ENCODE measurements at places on chromosomes 4 and X.

DNA sequence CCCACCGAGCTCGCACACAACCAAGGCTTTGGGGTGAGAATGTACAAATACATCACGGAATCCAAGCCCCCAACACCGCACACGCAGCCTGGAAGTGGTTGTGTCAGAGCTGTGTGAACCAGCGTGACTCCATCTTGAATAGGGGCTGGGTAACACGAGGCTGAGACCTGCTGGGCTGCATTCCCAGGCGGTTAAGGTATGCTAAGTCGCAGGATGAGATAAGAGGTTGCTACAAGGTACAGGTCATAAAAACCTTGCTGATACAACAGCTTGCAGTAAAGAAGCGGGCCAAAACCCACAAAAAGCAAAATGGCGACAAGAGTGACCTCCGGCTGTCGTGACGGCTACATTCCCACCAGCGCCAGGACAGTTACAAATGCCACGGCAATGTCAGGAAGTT, 258.4 kb downstream of the DHRSX start:
- ATAC-seq = no peak

GRCh38 chrX:80486299-80486698, 66.1 kb downstream of the TENT5D start:
- ATAC-seq = no peak

DNA sequence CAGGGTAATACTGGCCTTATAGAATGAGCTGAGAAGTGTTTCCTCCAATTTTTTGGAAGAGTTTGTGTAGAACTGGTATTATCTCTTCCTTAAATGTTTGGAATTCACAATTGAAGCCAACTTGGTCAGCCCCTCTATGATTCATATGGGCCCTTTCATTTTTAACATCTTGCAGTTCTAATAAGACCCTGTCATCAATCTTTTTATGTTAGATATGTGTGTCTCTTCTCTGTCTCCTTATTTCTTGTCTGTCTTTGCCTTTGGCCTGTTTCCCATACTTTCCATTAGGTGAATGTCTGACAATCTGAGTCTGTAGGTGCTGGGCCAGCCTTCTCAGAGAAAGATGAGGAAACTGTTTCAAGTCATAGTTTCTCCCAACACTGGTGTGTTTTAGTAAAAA, 88.7 kb downstream of the SLC16A2 start:
- no peak for ATAC-seq

DNA sequence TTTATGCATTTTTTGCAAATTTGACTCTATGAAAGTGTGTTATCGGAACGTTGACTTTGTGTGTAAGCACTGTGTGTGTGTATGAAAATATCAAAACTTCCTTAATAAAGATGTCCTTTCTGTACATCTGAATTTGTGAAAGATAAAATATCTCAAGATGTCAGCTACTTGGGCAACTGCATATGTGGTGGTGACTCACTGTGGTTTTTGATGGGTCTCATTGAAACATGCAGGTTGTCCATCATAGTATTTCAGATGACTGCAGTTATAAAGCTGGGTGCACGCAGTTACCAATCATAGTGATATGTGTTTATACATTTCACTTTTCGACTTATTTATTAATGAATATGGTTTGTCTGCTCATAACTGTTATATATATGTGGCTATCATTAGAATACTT, 19.7 kb upstream of the BBS12 start:
- no peak for ATAC-seq

- no peak for ATAC-seq
These were observed 94.6 kb downstream of the COX18 start for GRCh38 chr4:72974694-72975487.

- ATAC-seq = no peak
These were observed 298.7 kb upstream of the EMCN start for GRCh38 chr4:100816436-100817045.

DNA sequence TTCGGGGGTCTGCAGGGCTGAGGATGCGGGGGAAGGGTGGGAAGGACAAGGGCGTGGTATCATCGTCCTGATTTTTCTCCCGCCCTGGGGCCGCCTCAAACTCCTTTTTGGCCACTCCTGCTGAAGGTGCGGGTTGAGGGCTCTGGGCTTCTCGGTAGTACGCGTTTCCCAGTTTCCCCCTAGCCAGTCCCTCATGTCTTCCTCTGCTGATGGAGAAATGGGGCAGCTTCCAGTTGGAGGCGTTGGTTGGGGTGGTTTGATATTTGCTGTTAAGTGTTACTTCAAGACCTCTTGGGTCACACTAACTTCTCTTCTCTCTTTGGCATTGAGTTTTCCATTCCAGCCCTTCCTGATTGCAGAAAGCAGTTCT, 482 bp downstream of the GSTCD start:
- peak; percentile 49 for ATAC-seq

GRCh38 chrX:50002067-50002714, 79.8 kb downstream of the CLCN5 start:
- ATAC-seq = no peak

DNA sequence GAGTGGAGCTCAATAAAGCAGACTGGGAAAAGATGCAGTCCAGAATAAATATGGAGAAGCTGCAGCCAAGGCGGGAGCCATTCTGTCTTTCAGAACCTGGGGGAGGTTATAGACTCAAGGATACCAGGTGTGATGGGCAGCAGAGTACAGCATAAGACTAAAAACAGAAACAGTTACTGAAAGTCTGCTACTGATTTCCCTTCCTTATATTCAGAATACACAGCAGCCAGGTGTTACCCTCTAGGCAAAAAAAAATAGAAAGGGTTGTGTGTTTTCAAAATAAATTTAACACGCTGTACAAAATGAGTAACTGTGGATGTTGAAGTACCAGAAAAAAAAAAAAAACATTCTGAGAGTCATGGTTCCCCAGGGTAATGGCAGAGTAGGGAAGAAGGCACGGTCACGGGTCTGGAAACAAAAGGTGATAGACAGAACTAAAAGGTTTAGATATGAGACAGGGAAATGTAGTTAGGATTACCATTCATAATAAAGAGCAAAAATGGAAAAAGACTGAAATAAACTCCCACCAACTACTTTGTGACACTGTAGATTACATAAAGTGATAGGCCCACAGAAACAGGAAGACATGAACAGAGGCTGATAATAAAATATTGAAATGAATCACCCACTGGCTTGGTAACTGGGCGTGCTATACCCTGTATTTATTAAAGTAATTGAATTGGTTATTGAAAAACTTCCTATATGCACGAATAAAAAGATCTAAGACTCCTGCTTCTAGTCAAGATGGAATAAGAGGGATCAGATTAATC, 10.8 kb upstream of the HHIP start:
- ATAC-seq = peak; percentile 39

DNA sequence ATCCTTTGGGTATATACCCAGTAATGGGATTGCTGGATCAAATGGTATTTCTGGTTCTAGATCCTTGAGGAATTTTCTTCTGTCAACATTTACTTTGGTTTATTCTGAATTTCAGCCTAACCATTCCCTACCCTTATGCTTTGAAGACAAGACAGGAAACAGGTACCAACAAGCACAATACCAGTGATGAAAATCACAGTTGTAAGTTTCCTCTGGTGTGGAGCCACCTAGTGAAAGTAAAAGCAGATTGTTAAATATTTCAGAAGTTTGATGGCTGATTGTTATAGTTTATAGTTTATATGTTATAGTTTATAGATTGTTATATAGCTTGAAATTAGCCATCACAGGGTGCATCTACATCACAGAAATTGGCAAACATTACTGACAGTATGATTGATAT, 104.5 kb upstream of the AGA start:
- no peak for ATAC-seq

GRCh38 chrX:115988825-115989224, 181.7 kb upstream of the AGTR2 start:
- no peak for ATAC-seq

- no peak for ATAC-seq
These were observed 637 bp downstream of the AR start for GRCh38 chrX:67544281-67545035.

GRCh38 chr4:16023776-16024408, 59.9 kb downstream of the PROM1 start:
- no peak for ATAC-seq

- ATAC-seq = peak; percentile 75
These were observed 144.5 kb downstream of the SMIM20 start for GRCh38 chr4:26058537-26058936.

- ATAC-seq = no peak
These were observed 25.9 kb upstream of the MAP3K15 start for GRCh38 chrX:19541196-19541595.

- ATAC-seq = no peak
These were observed 775.9 kb upstream of the INTU start for GRCh38 chr4:126856906-126857305.

- peak; percentile 37 for ATAC-seq
These were observed 21.9 kb upstream of the SPON2 start for GRCh38 chr4:1194010-1194900.

- peak; percentile 61 for ATAC-seq
These were observed 171.3 kb downstream of the PTTG2 start for GRCh38 chr4:38131371-38132091.

DNA sequence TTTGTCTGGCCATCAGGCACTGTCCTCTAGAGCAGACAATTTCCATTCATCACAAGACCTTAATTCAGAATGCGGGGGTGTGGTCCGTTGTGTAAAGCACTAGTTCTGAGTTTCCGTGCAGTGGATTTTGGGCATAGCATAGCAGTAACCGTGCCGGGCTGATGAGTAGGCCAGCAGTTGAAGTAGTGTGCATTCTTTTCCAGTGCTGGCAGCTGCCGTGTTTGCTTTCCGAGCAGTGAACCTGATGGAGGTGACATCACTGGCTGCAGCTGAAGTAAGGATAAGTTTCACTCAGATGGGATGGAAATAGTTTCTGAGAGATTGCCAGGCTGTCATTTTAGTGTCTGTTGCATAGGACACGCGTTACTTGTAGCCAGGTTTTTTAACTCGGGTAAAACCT, 107.0 kb upstream of the STIM2 start:
- ATAC-seq = no peak

DNA sequence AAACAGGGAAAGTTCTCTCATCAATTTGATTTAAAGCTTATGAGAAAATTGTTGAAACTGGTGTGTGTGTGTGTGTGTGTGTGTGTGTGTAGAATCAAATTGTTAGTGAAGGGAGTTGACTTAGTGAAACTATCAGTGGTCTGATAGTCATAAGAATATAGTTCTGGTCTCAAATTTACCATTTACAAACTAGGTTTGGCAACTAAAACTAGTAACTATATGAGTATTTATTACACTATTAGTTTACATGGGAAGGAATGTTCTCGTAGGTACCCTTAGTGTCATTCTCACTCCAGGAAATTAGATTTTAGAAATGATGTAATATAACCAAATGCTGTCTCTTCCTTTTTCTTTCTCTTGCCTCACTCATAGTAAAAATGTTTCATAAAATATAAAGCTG, 11.9 kb downstream of the SULT1E1 start:
- no peak for ATAC-seq

DNA sequence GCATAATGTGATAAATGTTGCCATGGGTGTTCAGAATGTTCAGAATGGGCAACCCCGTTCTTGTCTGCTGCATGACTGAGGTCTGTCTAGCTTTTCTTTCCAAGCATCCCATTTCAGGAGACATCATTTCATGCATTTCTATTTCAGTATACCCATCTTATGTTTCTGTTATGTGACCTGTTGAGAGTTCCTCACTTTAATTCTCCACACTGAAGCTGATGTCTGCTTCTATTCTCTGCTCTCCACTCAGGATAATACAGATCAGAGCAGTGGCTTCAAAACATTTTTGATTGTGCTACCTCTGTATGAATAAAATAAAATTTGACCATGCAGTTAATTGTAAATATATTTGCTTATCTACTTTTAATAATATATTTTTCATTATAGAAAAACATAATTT, 398.6 kb downstream of the ARHGAP24 start:
- no peak for ATAC-seq

DNA sequence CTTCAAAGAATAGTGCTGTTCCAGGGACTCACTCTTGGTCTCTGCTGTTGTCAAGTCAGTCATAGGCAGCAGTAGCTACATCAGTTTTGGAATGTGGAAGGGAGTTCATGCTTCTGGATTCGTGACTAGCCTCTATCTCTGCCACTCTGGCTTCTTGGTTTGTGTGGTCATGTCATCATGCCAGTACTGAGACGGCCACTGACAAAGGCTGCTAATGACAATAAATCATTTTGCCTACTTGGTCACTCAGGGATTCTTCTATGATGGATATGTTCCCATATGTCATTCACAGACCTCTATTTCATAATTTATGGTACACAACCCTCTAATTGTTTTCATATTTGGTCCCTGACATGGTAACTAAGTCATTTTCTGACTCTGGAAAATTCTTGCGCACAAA, 450.8 kb upstream of the BOD1L1 start:
- ATAC-seq = no peak

DNA sequence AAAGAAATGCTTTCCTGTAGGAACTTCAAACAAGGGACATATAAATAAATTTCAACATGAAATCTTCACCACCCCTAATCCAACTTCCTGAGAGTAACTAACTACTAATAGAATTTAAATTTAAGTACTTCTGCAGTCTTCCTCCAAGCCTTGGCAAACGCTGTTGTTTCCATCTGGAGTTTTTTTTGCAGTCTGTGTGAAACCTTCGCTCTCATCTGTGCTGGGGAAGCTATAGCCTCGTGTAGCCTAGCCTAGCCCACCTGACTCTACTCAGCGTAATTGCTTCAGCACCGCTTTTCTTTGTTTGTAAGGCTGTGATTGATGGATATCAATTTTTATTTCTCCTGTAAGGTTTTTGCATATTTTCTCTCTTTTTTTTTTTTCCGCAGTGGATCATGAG, 30.9 kb downstream of the STOX2 start:
- ATAC-seq = no peak

GRCh38 chr4:88219099-88219498, 60.7 kb upstream of the ABCG2 start:
- ATAC-seq = no peak

GRCh38 chr4:68378226-68378625, 28.3 kb upstream of the YTHDC1 start:
- no peak for ATAC-seq

DNA sequence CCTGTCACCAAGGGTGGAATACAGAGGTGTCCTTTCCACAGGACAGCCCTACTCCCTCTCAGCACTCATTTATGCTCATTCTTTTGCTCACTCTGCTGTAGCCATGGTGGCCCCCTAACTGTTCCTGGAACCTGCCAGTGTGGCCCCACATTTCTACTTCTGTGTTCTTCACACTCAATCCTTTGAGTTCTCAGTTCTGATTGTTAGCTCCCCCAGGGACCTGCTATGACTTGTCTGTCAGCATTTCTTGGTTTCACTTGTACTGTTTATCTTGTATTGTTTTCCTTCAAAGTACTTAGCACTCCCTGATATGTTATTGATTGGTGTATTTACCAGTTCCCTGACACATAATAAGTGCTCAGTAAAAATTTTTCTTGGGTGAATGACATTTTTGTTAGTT, 14.9 kb downstream of the VBP1 start:
- peak; percentile 75 for ATAC-seq

GRCh38 chr4:127870688-127871087, 10.0 kb upstream of the PLK4 start:
- ATAC-seq = no peak

DNA sequence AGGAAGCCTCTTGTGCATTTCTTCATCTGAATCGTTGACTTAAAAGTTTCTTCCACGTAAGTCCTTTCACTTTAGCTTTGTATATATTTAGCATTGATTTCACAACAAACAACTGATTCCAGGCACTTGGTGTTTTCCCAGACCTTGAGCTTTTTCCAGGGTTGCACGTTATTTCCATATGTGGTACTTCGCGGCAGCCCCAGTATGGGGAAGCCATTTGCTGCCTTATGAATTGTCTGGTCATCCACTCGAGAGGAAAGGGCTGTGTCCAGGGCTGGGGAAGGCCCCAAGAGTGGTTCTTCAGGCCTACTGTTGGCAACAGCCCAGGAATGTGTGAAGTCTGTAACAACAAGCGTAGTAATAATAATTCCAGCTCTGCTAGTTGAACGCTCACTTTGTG, 2.8 kb upstream of the TLR8 start:
- no peak for ATAC-seq

GRCh38 chrX:9560219-9560618, 95.4 kb downstream of the TBL1X start:
- ATAC-seq = no peak

Measured in stimulated activated memory B cell treated with anti-CD40 and anti-IgM and Interleukin-4, amounts not matched to agents 10 μg/mL and 1 μg/mL and 100 μg/mL, for 72 hours (primary cell).